RWPE2 (cell line): ENCODE measurements at places on chromosomes 1 and 21.

DNA sequence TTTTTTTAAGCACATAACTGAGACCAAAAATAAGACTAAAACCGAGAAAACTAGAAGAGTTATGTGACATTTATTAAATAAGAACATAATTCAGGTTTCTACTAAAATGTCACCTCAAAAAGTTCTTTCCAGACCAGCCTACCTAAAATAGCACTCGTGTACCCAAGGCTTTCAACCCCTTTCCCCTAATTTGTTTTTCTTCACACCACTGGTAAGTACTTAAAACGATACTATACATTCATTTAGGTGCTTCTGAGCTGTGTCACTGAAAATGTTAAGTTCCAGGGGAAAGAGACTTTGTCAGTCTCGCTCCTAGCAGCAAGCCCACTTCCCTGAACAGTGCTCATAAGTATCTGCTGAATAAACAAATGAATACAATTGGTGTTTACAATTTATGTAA lies 6.8 kb downstream of the RRAGC start:
- DNase-seq: no peak

GRCh38 chr1:108158893-108159453 lies 41.2 kb downstream of the SLC25A24 start:
- DNase-seq: no peak

- DNase-seq: no peak
These were observed 12.1 kb upstream of the PDC start for GRCh38 chr1:186473047-186473446.

- DNase-seq: no peak
These were observed 185.1 kb downstream of the FGGY start for GRCh38 chr1:59481881-59482505.

DNA sequence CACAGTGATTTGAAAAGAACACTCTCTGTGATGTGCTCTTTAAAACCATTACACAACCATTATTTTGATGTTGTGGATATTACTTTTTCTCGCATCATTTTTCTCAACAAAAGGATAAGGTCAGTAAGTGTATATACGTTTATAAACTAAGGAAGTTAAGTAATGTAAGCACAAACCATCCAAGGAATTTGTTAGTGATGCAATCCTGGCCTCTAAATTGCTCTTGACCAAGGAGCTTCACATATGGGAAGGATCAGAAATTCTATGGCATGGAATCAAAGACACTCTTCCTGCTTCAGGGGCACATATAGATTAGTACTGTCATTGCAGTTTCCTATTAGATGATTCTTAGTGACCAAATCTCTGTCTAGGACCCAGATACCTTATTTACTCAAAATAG lies 3.6 kb upstream of the PPP2R5A start:
- no peak for DNase-seq

DNA sequence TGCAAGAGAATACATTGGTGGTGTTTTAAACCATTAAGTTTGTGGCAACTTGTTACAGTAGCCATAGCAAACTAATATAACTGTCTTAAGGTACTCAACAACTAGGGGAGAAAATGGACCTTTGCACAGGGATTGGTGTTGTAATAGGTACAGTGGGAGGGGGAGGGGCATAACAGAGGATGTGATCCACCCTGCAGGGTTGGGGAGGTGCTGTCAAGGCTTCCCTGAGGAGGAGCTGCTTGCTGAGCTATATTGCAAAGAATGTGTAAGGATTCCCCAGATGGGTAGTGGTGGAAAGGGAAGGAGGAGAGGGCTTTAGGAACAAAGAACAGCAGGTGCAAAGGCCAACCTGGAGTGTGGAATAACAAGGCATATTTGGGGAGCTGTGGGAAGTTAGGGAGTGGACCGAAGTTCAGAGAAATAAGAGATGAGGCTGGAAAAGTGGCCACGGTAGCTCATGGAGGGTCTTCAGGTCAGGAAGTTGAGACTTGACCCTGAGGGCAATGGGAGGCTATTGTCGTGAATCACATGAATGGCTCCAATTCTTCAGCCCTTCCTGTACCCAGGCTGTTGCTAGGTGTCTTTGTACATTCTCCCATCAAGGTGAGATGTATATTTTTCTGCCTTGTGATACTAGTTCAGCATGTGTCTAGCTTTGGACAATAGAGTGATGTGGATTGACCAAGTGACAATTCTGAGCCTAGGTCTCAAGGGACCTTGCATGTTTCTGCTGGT lies 168.6 kb upstream of the CSF3R start:
- no peak for DNase-seq

GRCh38 chr21:24014381-24014780 lies 1592.9 kb downstream of the MRPL39 start:
- DNase-seq: no peak

DNA sequence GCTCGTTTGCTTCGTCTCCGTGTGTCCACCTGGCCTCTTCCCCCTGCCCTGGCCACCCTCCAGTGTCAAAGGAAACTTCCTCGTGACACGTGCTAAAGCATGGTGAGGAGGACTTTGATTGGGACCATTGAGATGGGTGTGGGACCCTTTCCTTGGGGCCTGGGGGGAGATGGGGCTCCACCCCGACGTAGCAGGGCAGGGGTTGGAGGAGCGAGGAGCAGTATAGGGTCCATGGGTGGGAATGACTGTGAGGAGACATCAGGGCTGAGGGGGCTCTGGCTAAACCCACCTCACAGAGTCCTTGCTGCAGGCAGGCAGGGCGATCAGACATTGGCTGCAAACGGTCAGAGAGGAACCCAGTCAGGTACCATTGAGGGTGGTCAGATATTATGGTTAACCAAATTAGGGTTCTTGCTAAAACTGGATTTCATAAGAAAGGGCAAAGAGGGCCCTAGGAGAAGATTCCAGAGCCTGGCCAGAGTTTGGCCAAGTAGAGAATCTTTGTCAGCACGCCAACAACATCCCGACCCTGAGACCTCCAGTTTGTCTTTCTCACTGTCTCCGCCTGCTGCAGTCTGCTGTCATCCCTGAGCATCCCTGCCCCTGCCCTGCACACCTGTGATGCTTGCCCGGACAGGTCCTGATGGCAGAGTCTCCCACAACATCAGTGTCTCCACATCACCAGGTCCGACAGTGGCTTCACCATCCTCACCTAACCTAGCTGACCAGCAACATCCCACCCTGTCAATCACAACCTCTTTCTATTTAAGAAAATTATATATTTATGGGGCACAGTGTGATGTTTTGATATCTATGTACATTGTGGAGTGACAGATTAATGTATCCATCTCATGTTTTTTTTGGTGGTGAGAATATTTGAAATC lies 8.0 kb downstream of the RNF187 start:
- no peak for DNase-seq

GRCh38 chr1:27298632-27299384 lies 23.2 kb upstream of the TMEM222 start:
- no peak for DNase-seq

- peak; percentile 25 for DNase-seq
These were observed 25.3 kb downstream of the SLC27A3 start for GRCh38 chr1:153800516-153800915.

GRCh38 chr1:37822906-37823815 lies 15.2 kb upstream of the YRDC start:
- DNase-seq: no peak

GRCh38 chr1:75234562-75234961 lies 100.4 kb downstream of the LHX8 start:
- no peak for DNase-seq

- DNase-seq: no peak
These were observed 7.9 kb downstream of the SLC2A7 start for GRCh38 chr1:9018333-9018732.

- DNase-seq: no peak
These were observed 5.8 kb downstream of the SLC44A3 start for GRCh38 chr1:94825936-94826335.

DNA sequence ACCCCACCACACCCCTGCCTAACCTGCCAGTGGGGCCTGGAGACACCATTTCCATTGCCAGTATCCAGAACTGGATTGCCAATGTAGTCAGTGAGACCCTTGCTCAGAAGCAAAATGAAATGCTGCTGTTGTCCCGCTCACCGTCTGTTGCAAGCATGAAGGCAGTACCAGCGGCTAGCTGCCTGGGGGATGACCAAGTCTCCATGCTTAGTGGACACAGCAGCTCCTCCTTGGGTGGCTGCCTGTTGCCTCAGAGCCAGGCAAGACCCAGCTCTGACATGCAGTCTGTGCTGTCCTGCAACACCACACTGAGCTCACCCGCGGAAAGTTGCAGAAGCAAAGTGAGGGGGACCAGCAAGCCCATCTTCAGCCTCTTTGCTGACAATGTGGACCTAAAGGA lies 33.4 kb downstream of the STYXL2 start:
- DNase-seq: no peak

DNA sequence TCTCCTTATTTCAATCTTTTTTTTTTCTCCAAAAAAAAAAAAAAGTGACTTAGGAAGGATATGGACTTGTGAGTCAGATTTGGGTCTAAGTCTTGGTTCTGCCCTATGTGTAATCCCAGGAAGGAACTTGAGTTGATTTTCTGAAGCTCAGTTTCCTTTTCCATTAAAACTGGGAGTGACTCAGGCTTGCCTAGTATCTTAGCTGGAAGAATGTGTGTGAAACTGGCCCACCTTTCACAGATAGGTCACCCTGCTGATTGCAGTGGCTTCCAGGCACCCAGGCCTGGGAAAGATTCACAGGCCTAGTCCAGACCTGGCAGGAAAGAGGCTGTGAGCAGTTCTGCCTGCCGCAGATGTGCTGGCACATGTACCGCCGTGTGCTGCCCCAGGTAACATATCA lies 218.3 kb upstream of the HOOK1 start:
- peak; percentile 87 for DNase-seq

DNA sequence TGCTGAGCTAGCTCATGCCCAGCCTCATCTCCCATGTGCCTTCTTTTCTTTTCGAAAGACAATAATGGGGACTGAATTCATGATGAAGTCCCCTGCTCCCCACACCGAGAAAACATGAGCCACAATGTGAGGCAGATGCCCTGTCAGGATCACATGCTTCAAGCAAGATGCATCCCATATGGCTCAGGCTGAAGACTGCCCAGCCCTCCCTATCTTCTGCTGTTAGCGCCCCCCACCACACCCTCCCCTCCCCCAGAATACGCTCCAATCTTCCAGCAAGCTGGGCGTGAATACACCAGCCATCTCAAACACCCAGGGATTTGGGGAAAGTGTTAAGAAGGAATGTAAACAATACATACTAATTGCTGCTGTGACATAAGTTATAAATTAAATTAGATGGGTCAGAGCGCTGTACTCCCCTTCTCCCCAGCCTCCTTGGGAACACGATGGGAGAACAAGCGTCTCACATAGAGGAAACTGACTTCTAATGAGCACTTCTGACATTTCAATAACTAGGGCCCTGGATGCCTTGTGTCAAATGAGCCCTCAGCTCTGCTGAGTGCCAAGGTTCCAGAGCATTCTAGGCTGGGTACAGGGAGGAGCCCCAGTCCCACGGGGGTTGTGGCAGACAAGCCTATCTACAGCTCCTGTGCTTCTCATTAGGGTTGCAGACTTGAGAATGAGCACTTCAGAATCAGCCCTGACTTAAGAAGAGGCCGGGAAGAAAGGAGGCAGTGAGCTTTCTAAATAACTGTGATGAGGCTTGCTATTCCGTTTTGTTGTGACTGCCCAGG lies 55.6 kb downstream of the TNR start:
- DNase-seq: no peak

GRCh38 chr21:32135401-32136363 lies 143.2 kb downstream of the MIS18A start:
- no peak for DNase-seq

- peak; percentile 52 for DNase-seq
These were observed 14.9 kb downstream of the TTC34 start for GRCh38 chr1:2786329-2787162.

GRCh38 chr1:56527548-56528302 lies 51.6 kb downstream of the PLPP3 start:
- DNase-seq: no peak

DNA sequence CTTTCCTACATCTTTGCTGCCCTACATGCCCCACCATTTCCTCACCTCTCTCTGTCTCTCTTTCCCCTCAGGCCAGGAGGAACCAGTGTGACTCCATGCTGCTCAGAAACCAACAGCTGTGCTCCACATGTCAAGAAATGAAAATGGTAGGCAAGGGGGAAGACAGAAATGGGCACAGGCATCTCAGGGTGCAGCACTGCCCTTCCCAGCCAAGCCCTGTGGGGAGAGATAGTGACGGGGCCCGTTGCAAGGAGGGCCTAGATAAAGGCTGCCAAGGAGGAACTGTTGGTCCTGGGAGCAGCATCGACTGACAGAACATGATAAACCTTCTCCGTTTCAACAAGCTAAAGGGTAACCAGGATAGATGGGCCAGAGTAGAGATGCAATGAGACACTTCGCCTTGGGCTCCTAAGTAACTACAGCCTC lies 12.5 kb upstream of the PIGC start:
- no peak for DNase-seq

- no peak for DNase-seq
These were observed 30.0 kb upstream of the RCSD1 start for GRCh38 chr1:167599957-167600581.

DNA sequence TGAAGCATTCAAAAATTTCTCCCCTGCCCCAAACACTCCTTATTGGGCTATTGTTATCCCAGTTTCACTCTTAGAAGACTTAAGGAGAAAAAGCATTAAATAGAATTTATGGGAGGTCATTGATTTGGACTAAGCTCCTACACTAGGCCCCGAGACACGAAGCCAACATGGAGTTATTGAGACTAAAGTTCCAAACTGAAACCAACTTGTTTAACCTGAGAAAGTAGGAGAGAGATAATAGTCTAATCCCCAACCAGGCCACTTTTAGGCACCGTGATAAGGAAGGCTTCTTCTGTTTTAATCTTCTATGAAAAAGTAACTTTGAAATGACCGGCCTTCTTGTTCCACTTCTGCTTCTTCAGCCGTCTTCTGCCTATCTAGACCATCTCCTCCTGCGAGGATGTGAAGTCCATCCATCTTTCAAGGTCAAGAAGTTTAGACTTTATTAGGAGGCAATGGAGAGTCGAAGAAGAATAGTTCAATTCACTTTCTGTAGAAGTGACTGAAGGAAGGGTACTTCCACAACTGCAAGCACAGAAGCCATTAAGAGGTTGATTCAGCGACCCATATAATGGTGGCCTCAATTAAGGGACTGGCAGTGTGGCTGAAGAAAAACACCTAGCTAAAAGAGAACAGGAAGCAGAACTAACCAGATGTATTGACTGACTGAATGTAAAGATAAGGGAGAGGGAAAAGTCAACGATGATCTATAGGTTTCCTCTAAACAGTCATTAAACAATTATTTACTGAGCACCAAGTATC lies 428.8 kb downstream of the SMYD3 start:
- no peak for DNase-seq

DNA sequence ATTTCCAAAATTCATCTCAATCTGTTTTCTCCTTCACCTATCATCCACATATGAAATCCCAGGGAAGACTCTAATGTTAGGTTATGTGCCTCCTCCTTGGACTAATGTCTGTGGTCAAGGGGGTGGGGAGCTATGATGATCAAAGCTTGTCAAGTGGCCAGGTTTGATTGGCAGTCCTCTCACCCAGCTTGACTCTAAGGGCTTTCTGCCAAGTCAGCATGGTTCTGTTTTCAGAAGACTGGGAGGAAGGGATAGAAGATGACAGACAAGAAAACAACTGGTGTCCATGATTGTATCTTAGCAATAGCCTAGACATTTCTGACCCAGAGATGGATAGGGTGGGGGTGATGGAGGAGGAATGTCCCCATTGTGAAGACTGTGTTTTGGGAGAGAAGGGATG lies 9.1 kb upstream of the THEM5 start:
- no peak for DNase-seq
